ENCODE measurements at places on chromosomes 2 and 18.
A peak's percentile ranks its signal among the peaks of the same experiment; 100 is the strongest.

- peak; percentile 25 for DNase-seq
These were observed 39.6 kb downstream of the DOCK10 start for GRCh38 chr2:225002656-225003045.

- DNase-seq = no peak
These were observed 65.8 kb upstream of the RIOK3 start for GRCh38 chr18:23387265-23387664.

- DNase-seq = no peak
These were observed 51.9 kb upstream of the SEMA4C start for GRCh38 chr2:96921561-96922319.

- DNase-seq = no peak
These were observed 368.5 kb downstream of the ARHGAP15 start for GRCh38 chr2:143497726-143498125.

DNA sequence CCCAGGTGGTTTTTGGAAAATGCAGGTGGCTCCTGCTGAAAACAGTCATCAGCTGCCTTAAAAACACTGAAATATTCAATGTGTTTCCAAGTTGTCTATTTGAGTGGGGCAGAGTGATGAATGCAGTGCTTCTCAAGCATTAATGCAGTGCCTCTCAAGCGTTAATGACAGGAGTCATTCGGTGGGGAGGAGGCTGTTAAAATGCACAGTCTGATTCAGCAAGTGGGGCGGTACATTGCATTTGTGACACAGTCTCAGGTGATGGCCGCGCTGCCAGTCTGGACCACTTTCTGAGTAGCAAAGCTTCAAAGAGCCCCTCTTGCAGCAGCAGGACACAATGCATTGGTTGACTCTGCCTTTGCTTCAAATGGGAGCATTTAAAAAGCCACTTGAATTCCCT lies 231.4 kb upstream of the RGPD4 start:
- no peak for DNase-seq

Data from stimulated activated CD4-positive, alpha-beta T cell treated with anti-CD3 and anti-CD28 coated beads, Interleukin-2, amount 100 ng/mL, for 4 hours (primary cell).